ENCODE measurements at places on chromosomes 2 and 18. TPM values are rescaled to one million over a fixed set of nuclear protein-coding genes. Genes with fewer than 3 reads are reported as not detected.
A peak's percentile ranks its signal among the peaks of the same experiment; 100 is the strongest.

DNA sequence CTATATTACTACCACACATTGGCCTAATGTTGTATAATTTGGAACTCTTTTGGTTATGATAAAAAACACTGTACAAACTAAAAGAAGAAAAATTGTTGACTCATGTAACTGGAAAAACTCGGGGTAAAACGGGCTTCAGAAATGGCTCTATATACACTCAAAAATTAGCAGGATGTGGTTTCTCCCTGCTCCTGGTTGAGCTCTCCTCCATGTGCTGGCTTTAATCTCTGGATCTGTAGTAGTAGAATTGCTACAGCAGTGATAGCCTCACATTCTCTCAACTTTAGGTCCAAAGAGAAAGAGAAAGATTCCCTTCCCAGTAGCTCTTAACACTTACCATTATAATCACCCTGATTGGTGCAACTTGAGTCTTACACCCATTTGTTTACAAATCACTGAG lies 274.9 kb upstream of the GALNT5 start:
- DNase-seq, result no peak

DNA sequence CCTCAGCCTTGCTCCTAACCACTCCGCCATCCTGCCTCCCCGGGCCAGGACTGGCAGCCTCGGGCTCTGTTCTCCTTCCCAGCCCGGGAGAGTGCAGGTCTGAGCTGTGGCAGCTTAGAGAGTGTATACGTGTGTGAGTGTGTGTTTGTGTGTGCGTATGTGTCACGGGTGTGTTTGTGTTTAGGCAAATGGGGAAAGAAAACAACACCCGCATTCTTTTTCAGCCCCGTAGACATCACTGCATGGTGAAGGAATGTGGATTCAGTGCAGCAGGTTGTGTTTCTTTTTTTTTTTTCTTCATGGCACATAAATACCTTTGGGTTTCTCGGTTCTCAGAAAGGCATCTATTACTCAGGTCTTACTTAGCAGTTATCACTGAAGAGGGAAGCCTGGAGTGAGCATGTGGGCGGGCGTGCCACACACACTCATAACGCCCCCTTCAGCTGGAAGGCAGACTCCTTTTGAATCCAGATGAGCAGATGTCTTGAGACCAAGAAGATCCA lies 44.2 kb downstream of the GLI2 start:
- no peak for DNase-seq

DNA sequence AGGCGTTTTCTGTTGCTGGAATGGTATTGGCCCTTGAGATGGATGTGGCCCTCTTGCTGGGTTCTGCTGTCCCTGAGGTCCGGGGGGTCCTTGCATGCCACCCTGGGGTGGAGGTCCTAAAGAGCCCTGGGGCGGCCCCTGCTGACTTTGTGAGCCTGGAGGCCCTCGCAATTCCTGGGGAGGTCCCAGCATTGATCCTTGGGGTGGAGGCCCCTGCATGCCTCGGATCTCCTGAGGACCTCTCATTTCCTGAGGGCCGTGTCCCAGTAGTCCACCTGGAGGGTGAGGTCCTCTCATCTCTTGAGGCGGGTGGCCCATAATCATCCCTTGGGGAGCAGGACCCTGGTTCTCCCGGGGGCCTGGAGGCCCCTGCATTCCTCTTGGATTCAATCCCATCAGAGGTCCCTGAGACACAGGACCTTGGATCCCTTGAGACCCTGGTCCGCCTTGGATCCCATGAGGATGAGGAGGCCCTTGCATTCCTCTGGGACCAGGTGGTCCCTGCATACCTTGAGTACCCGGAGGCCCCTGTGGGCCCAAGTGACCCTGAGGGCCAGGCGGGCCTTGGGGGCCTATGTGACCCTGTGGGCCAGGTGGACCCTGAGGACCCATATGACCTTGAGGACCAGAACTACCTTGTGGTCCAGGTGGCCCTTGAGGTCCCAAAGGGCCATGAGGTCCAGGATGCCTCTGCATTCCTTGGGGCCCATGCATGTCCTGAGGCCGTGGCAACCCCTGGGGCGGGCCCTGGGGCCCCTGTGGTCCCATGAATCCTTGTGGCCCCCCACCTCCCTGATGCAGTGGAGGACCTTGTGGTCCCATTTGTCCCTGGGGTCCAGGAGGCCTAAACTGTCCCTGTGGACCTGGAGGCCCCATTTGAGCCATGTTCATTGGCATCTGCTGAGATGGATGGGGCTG lies 18.3 kb downstream of the SFT2D3 start:
- no peak for DNase-seq

DNA sequence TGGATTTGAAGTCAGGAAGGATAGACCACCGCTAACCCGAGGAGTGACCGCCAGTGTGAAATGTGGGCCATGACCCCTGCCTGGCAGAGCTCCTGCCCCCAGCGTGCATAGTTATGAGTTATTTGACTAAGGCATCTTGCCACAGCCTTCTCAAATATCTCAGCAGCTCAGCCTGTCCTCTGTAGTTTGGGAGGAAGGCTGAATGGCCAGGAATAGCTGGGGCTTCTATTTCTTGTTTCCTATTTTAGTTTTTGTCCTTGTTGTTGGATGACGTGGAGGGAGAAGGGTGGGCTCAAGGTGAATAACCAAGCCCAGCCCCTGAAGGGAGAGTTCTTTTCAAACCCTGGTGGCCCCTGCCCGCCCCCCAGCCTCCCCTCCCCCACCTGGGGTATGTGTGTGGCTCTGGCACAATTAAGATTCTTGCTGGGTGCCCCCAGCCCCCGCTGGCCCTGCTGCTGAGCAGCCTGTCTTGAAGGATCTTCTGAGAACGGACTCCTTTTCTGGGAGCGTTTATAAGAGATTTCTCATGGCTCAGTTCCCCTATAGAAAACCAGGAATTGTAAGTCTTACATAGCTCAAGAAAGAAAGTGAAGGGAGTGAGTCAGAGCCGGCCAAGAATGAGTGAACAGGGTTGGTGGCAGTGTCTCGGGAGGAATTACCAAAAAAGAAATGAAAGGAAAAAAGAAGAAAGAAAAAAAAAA lies 157.4 kb downstream of the GLI2 start:
- no peak for DNase-seq

DNA sequence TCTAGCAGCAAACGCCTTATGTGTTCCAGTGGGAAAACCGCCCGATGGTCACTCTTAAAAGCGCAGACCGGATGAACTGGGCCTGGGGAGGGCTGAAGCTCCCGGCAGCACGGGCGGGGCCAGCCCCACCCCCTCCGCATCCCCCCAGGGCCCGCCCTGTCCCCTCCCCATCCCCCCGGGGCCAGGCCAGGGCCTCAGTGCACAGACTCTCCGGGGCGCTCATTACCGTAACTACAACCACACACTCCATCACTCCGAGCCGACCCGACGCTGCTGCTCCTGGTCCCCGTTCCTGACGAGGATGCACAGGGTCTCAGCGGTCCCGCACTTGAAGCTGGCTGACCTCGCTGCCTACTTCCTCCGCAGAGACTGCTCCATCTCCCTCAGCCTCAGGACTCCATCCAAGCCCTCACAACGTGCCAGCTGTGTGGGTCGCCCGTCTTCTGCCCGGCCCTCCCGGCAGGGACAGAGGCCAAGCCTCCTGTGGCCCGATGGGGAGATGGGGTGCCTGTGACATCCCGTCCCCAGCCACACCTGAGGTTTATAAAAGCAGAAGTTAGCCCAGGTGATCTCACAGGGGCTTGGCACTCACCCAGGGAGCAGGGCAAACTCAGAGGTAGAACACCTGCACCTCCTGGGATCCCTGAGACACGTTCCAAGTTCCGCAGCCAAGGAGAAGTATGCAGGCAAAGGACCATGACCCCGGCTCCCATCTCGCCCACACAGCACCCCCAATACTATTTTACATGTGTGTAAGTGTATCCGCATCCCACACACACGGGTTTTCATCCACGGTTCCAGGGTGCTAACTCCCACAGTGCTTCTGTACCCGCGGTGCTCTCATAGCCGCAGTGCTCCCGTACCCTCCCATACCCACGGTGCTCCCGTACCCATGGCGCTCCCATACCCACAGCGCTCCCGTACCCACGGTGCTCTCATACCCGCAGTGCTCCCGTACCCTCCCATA lies 36.0 kb downstream of the SLC66A2 start:
- DNase-seq, result peak; percentile 28

DNA sequence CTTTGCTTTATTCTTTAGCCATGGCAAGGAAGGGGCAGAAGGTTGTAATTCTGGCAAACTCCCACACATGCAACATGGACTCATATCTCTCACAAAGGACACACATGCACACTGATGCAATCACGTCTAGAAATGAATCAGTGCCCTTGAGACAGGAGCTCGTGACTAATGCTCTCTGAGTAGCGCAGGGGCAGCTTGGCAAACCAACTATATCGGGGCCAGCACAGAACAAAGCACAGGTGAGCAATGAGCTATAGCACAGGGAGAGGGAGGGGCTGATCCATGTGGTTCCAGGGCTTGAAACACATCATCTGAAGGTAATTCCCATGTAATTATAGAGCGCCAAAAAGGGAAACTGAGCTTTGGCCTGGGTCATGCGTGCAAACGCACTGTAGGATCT lies 165.2 kb upstream of the KLF7 start:
- DNase-seq, result no peak

DNA sequence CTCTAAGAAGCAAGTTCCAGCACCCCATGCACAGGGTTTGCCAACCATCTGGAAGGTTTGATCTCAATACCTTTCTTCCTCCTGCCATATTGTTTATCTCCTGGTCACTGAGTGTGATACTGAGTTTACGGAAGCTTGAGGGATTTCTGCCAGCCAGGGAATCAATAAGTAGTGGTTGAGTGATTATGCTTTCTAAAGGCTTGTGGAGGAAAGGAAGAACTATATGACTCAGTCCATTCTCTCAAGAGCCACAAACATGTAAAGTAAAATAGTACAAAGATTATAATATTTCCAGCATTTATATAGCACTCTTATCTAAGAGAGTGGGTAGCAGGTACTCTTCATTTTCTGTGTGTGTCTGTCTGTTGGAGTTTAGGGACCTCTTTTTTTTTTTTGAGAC lies 49.2 kb downstream of the SLC4A3 start:
- DNase-seq, result no peak

PLEKHA3 gene
- total RNA-seq, result 29.4 TPM

DNA sequence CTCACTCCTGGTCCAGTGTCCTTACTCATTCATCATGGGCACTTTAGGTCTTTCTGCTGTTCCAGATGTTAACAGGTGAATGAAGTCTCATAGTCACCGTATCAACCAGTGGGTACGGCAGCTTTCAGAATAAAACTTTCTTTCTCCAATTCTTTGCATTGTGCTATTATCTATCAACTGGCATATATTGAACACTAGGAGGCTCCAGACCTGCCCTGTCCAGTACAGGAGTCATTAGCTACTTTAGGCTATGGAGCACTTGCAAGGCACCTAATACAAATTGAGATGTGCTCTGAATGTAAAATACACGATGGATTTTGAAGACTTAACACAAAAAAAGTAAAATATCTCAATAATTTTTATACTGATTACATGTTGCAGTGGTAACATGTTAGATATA lies 43.2 kb upstream of the NEB start:
- DNase-seq, result no peak

DNA sequence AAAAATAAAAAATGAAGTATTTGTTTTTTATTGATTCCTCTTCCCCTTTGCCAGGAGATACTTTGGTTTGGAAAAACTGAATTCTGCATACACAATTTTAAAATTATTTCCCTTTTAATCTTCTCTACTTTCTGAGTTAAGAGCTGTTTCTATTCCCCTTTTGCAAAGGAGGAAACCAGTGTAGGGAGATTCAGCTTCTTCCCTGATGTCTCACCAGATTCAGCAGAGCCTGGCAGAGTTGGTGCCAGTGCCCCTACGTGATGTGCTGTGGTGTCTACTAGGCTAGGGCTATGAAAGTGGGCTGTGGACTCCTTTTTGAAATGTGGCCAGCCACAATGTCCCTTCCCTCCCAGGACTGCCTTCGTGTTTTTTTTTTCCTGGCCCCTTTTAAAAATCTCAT lies 2.4 kb downstream of the RPE start:
- DNase-seq, result no peak

ALPG gene
- not detected for total RNA-seq

DNA sequence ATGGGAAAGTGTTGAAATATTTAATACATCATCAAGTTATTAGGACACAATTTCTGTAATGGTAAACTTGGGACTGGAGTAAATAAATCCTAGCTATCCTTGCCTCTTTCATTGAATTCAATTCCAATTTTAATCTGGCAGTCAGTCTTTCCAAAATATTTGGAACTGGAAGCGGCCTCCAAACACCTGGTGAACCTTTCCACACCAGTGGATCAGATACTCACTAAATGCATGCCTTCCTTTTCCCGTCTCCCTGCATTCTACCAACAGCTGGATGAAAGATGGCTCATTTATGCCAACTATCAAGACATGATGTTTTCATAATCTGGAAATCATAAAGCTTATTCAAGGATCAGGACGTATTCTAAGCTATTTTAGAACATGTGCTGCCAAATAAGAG lies 488.2 kb upstream of the SPHKAP start:
- DNase-seq, result no peak

- no peak for DNase-seq
Observed at GRCh38 chr18:7616661-7617060, 49.5 kb downstream of the PTPRM start.

GRCh38 chr2:136389809-136390208 lies 271.9 kb upstream of the CXCR4 start:
- DNase-seq, result no peak

DNA sequence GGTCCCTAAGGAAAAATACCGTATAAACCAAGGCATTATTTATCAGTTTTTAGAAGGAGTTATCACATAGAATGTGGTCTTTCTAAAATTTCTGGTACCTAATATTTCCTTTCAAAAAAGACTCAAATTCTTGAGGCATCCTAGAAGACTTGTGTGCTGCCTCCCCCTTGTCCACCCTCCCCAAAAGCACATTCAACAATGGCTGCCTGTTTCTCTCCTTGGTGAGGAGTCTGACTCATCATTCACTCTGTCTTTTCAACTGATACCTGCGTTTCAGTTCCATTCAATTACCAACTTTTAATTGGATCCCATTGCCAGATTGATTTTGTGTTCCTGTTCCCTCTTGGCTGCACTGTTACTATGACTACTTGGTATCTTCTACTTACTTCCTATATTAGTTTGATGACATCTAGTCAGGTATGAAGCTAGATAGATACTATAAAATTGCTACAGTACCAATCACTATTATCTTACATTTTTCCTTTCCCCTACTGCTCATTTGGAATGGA lies 72.9 kb downstream of the XRCC5 start:
- no peak for DNase-seq

RHOB gene
- 12.1 TPM for total RNA-seq

SMPD4 gene
- total RNA-seq, result 74.2 TPM

GRCh38 chr2:48414980-48415835 lies 114.7 kb upstream of the STON1 start:
- peak; percentile 34 for DNase-seq

GRCh38 chr2:70118798-70119454 lies 31.6 kb downstream of the PCBP1 start:
- no peak for DNase-seq

- no peak for DNase-seq
Observed at GRCh38 chr2:127193164-127193966, 26.7 kb downstream of the CYP27C1 start.
